Sigmoid colon (tissue), 7 donors: ENCODE measurements at places on chromosomes 6 and 20.

- H3K4me1 ChIP-seq = peaks cover 46% of the 10 kb centered on the region
- H3K4me3 ChIP-seq = no peak overlapping the region
- DNase-seq = no peak
- H3K36me3 ChIP-seq = no peaks in the 10 kb centered on the region
- H3K27me3 ChIP-seq = no peaks in the 10 kb centered on the region
These were observed 8.1 kb downstream of the FYN start for GRCh38 chr6:111865049-111865585.

- no peaks in the 10 kb centered on the region for H3K36me3 ChIP-seq
- H3K27ac ChIP-seq = no peak overlapping the region
- H3K27me3 ChIP-seq = no peaks in the 10 kb centered on the region
- no peak overlapping the region for H3K4me3 ChIP-seq
- H3K4me1 ChIP-seq = peaks cover 46% of the 10 kb centered on the region
These were observed 487.8 kb downstream of the PTPRT start for GRCh38 chr20:42701948-42702347.

DNA sequence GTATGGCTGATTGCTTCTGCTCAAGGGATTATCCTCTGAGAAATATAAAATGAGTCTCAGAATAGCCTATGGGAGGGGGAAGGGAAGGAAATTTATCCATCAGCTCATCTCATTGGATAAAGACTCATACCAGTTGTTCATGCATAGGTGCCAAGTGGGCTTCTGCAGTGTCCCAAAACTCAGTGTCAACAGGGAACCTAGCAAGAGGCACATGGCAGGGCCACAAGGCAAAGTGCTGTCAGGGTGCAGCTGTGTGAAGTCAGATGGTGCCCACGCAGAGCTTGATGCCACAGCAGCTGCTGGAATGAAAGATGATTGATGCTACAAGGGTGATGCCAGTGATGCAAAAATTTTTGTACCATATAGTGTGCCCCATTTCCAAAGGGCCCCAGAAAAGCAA, 3.2 kb upstream of the CHD6 start:
- no peak overlapping the region for H3K4me3 ChIP-seq
- no peak overlapping the region for H3K27ac ChIP-seq
- no peaks in the 10 kb centered on the region for H3K36me3 ChIP-seq
- H3K4me1 ChIP-seq = peaks cover 19% of the 10 kb centered on the region
- H3K27me3 ChIP-seq = no peaks in the 10 kb centered on the region

DNA sequence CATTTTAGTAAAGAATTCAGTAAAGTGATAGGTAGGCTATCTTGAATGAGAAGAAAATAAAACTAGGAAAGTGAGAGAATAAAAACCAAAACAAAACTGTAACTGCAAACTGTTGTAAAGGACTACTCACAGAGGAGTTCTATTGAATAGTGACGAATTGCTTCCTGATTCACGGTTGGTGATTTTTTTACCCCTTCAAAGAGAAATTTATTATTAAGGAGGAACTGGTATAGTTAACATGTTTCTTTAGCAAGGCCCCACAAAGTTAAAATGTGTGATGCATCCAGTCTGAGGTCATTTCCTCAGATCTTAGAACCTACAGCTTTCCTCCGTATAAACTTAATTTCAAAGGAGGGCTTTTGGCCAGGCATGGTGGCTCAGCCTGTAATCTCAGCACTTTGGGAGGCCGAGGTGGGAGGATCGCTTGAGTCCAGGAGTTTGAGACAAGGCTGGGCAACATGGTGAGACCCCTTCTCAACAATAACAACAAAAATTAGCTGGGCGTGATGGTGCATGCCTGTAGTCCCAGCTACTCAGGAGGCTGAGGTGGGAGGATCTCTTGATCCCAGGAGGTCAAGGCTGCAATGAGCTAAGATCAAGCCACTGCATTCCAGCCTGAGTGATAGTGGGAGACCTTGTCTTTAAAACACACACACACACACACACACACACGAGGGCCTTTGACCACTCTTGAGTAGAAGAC, 8.3 kb downstream of the PRDM1 start:
- no peaks in the 10 kb centered on the region for H3K4me1 ChIP-seq
- H3K4me3 ChIP-seq = no peak overlapping the region
- no peaks in the 10 kb centered on the region for H3K36me3 ChIP-seq

DNA sequence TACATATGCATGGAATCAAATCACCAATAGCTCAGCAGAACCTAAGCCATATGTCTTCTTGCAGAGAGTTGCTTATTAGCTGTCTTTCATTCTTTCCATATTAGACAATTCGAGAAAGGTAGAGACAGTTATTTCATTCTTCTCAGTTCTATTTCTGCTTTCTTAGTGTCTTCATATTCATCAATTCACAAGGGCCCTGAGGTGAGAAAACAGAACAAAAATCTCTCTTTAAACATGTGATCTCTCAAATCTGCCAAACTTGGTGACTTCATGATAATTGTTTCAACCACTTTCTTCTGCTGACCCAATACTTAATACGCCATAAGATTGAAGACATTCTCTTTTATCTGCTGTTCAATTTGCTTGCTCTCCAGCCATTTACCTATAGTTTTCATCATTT, 229.7 kb upstream of the MARCKS start:
- no peaks in the 10 kb centered on the region for H3K27me3 ChIP-seq
- H3K4me1 ChIP-seq = peaks cover 30% of the 10 kb centered on the region
- H3K4me3 ChIP-seq = no peak overlapping the region
- H3K36me3 ChIP-seq = no peaks in the 10 kb centered on the region
- no peak overlapping the region for H3K27ac ChIP-seq

GRCh38 chr6:25928562-25929324, 1.7 kb downstream of the SLC17A2 start:
- no peaks in the 10 kb centered on the region for H3K27me3 ChIP-seq
- no peak overlapping the region for H3K27ac ChIP-seq
- no peaks in the 10 kb centered on the region for H3K36me3 ChIP-seq
- no peak overlapping the region for H3K4me3 ChIP-seq
- no peak for DNase-seq

- no peaks in the 10 kb centered on the region for H3K4me1 ChIP-seq
- no peak overlapping the region for H3K4me3 ChIP-seq
- peaks cover 16% of the 10 kb centered on the region for H3K27me3 ChIP-seq
- H3K27ac ChIP-seq = no peak overlapping the region
- H3K36me3 ChIP-seq = no peaks in the 10 kb centered on the region
- no peak for DNase-seq
These were observed 28.1 kb upstream of the EEF1E1 start for GRCh38 chr6:8130399-8130798.

- no peaks in the 10 kb centered on the region for H3K4me1 ChIP-seq
- no peak overlapping the region for H3K27ac ChIP-seq
- H3K4me3 ChIP-seq = no peak overlapping the region
- no peaks in the 10 kb centered on the region for H3K27me3 ChIP-seq
- H3K36me3 ChIP-seq = no peaks in the 10 kb centered on the region
These were observed 60.8 kb downstream of the SLC35D3 start for GRCh38 chr6:136982928-136983327.

- no peak overlapping the region for H3K4me3 ChIP-seq
- H3K36me3 ChIP-seq = no peaks in the 10 kb centered on the region
- no peaks in the 10 kb centered on the region for H3K27me3 ChIP-seq
- no peak overlapping the region for H3K27ac ChIP-seq
- no peak for DNase-seq
These were observed 579.5 kb downstream of the TFAP2B start for GRCh38 chr6:51398064-51398705.

- no peak overlapping the region for H3K4me3 ChIP-seq
- DNase-seq = no peak
- peaks cover 1% of the 10 kb centered on the region for H3K4me1 ChIP-seq
- H3K27me3 ChIP-seq = no peaks in the 10 kb centered on the region
These were observed 6.1 kb upstream of the IFT52 start for GRCh38 chr20:43584448-43585136.

DNA sequence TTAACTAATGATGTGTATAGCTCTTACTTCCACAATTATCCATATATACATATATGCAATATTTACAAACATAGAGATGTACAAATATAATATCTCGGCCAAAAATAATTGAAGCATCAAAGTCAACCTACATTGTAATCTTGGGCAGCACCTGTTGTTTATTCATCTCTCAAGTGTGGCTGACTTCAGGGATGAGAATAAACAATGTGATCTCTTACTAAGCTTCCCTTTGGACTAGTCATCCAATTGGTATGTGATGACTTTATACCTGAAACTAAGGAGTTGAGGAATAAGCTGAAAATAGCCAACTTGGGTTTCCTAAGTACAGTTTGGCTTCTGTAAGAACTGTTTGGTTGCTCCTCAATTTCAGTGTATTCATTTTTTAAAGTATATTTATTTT, 256.6 kb downstream of the KHDC1L start:
- no peaks in the 10 kb centered on the region for H3K4me1 ChIP-seq
- no peak for DNase-seq
- no peaks in the 10 kb centered on the region for H3K27me3 ChIP-seq
- H3K36me3 ChIP-seq = no peaks in the 10 kb centered on the region

DNA sequence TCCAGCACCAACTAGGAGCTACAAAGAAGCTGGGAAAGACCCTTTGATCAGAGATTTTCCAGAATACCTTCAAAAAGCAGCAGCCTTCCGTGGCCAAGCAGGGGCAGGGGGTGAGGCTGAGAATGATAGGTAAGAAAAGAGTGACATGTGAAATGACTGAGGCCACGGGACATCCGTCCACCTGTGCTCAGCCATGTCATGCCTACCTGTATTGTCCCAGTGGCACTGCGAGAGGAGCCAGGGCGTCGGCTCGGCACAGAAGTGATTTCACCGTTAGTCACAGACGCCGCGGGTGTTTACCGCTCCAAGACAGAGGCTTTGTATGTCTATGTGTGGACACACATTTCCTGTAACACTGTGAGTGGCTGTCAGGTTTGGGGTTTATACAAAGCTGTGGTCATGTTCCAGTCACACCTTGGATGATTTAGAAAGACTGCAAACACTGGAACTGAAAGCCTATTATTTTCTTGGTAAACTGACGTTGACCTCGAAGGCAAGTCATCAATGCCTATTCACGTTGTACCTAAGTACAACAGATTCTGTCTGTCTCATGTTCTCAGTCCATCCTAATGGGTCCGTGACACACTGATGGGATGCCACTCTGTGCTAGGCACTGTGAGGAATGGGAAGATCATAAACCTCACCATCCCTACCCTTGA, 32.1 kb upstream of the JAG1 start:
- no peak overlapping the region for H3K27ac ChIP-seq
- H3K36me3 ChIP-seq = no peaks in the 10 kb centered on the region
- peaks cover 4% of the 10 kb centered on the region for H3K4me1 ChIP-seq
- DNase-seq = no peak
- H3K27me3 ChIP-seq = no peaks in the 10 kb centered on the region

GRCh38 chr6:84061613-84062398, 28.2 kb downstream of the MRAP2 start:
- H3K27ac ChIP-seq = no peak overlapping the region
- DNase-seq = no peak
- H3K36me3 ChIP-seq = no peaks in the 10 kb centered on the region
- no peak overlapping the region for H3K4me3 ChIP-seq
- no peaks in the 10 kb centered on the region for H3K27me3 ChIP-seq
- H3K4me1 ChIP-seq = no peaks in the 10 kb centered on the region

DNA sequence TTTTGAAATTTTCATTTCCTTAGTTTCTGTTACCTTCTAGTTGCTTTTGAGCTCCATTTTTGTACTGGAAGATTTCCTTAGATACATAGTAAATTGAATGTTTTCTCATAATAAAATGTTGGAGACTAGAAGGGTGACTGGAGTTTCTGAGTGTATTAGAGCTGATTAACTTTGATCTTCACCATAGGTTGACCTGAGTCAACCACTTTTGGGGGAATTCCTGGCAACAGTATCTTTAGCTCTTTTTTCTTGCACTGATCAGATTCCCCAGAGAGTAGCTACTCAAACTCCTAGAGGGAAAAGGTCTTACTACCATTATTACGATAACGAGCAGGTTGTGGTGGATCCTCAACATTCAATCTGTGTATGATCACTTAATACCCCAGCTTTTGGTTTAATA, 72.7 kb downstream of the KHDC1L start:
- no peaks in the 10 kb centered on the region for H3K4me1 ChIP-seq
- H3K27me3 ChIP-seq = no peaks in the 10 kb centered on the region
- H3K4me3 ChIP-seq = no peak overlapping the region
- no peaks in the 10 kb centered on the region for H3K36me3 ChIP-seq
- DNase-seq = no peak

DNA sequence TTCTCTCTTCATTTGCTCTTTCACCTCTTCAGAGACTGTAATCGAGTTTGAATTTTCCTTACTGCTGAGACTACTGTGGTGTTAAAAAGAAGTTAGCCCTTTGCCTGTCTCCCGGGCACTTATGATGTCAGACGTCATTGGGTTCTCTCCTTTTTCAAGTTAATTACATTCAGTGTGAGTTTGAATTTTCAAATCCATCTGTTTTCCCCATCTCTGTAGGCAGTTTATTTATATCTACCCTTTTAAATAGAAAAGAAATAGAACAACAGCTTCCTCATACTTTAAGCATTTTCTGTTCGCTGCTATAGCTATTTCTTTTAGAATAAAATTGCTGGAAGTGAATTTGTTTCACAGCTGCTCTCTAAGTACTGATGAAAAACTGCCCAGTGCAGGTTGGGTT, 81.4 kb downstream of the MCHR2 start:
- H3K4me3 ChIP-seq = no peak overlapping the region
- DNase-seq = no peak
- H3K36me3 ChIP-seq = no peaks in the 10 kb centered on the region
- no peak overlapping the region for H3K27ac ChIP-seq
- no peaks in the 10 kb centered on the region for H3K4me1 ChIP-seq

- no peaks in the 10 kb centered on the region for H3K27me3 ChIP-seq
- DNase-seq = no peak
- H3K4me3 ChIP-seq = no peak overlapping the region
- H3K4me1 ChIP-seq = no peaks in the 10 kb centered on the region
- no peak overlapping the region for H3K27ac ChIP-seq
These were observed 68.7 kb downstream of the PHACTR1 start for GRCh38 chr6:12785301-12785700.
